CD8-positive, alpha-beta memory T cell (primary cell): ENCODE measurements at places on chromosomes 3 and 15.

GRCh38 chr15:58755956-58756355, 6.4 kb upstream of the ADAM10 start:
- no peak for DNase-seq

GRCh38 chr3:35680866-35681650, 41.7 kb downstream of the ARPP21 start:
- no peak for DNase-seq

DNA sequence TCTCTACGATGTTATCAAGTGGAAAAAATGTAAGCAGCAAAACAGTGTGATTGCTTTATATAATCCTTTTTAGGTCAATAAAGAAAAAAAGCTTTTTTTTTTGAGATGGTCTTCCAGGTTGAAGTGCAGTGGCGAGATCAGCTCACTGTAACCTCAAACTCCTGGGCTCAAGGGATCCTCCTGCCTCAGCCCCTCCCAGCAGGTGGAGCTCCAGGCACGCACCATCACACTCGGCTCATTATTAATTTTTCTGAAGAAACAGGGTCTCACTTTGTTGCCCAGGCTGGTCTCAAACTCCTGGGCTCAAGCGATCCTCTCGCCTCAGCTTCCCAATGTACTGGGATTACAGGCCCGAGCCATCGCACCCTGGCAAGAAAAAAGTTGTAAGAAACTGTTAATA, 17.3 kb downstream of the RNF168 start:
- DNase-seq: no peak

- no peak for DNase-seq
Measured at GRCh38 chr3:133874761-133875438, 20.8 kb downstream of the RAB6B start.

GRCh38 chr15:88651136-88651732, 12.4 kb downstream of the ISG20 start:
- DNase-seq: no peak

GRCh38 chr15:33341953-33342352, 31.2 kb downstream of the RYR3 start:
- no peak for DNase-seq

DNA sequence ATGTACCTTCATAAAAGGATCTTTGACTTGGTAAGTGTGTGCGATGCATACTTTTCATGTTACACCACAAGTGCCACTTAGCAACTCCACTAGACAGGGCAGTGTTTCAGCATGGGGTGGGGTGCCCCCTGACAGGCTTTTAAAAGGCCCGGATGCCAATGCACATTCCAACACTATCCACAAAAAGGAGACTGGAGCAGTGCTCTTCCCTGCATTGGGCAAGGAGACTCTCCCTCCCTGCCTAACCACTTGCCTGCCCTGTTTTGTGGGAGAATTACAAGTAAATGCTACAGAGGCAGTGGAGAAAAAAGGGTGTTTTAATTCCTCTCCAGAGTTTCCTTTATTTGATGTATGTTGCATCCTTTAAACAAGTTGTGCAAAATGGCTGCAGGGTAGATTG, 1.7 kb upstream of the RARB start:
- no peak for DNase-seq

- DNase-seq: no peak
Measured at GRCh38 chr3:23071758-23072157, 131.4 kb upstream of the UBE2E2 start.

- no peak for DNase-seq
Measured at GRCh38 chr3:156803952-156804741, 22.0 kb upstream of the LEKR1 start.

DNA sequence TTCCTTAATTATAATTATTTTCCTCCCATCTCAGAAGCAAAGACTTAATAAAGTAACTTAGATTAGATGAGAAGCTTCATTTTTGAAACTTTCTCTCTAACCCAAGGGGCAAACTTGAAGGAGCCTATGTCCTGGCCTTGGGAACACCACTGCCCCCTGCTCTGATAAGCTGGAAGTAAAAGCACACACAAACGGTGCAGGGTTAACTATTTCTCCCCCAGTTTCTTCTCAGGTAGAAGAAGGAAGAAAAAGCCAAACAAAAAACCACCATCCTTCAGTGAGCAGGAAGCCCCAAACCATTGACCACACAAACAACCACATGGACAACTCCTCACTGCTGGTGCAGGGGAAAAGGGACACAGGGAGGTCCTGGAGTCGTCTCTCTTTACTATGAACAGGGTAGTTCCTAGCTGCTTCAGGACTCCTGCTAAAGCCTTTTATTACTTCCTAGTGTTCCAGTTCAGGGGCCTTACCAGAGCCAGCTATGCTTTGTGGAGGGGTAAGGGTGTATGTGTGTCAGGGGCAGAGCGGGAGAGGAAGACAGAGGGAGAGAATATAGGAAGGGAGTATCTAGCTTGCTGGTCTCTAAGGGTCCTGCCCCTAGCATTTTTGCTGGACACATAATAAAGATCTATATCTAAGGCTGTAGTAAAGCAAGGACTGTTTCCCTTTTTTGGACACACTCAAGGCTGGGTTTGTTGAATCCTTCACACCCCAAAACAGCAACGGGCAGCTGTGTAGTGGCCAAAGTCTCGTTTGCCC, 94.0 kb upstream of the UMPS start:
- no peak for DNase-seq

GRCh38 chr3:8506571-8507061, 5.0 kb downstream of the LMCD1 start:
- DNase-seq: no peak
